Fibroblast of lung (primary cell): ENCODE measurements at places on chromosomes 6 and 20. TPM values are rescaled to one million over a fixed set of nuclear protein-coding genes. Genes with fewer than 3 reads are reported as not detected.

Gene SLC26A8
- total RNA-seq, result not detected in 2 replicates

Gene FUT9
- total RNA-seq, result not detected in 2 replicates

Gene JPH2
- 0.51 and 0.66 TPM in 2 replicates for total RNA-seq

Gene PTCHD4
- total RNA-seq, result 4.4 and 5.8 TPM in 2 replicates

Gene CST4
- total RNA-seq, result 0.17 TPM in 1 of 2 replicates, not detected in the other

Gene EDN1
- 0.17 and 0.26 TPM in 2 replicates for total RNA-seq

Gene CASS4
- 14.9 and 17.7 TPM in 2 replicates for total RNA-seq

Gene TRAPPC3L
- under 0.01 TPM in 2 replicates for total RNA-seq

Gene TREML1
- total RNA-seq, result not detected in 2 replicates

Gene BMP7
- under 0.01 TPM in 1 of 2 replicates, not detected in the other for total RNA-seq

Gene PIGU
- 4.9 and 6.4 TPM in 2 replicates for total RNA-seq

Gene LAMA4
- 494 and 636 TPM in 2 replicates for total RNA-seq

Gene LHFPL5
- not detected in 2 replicates for total RNA-seq

Gene TPBG
- 24.9 and 31.0 TPM in 2 replicates for total RNA-seq
